ENCODE measurements at places on chromosomes 7 and 10.

DNA sequence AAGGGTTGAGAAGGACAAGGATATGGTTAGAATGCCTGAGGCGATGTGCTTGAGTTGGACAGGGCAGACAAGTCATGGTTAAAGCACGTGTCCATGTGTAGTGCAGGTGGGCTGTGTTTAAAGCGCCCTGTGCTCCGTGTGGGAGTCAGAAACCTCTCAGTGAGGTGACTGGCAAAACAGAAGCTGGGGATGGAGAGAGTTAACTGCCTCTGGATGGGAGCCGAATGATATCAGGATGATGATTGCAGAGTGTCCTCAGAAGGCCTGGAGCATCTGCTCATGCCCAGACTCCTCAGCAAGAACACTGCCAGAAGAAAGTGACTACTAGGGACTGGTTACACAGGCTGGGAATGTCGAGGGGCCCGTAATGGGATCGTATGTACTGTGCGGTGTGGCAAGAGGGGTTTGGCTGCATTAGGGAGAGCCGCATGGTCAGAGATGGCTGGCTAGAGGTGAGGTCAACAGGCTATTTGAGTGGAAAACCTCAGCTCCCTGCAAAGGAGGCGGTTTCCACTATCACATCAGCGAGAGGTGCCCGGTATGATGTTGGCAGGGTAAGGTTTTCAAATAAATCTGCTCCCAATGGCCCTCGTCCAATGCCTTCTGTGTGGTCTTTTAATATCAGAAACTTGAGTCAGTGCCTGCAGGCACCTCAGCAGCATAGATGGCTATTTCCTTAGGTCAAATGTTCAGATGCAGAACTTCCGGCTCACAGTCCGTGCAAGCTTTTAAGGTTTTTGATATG lies 26.1 kb upstream of the MRC1 start:
- no peak for DNase-seq

DNA sequence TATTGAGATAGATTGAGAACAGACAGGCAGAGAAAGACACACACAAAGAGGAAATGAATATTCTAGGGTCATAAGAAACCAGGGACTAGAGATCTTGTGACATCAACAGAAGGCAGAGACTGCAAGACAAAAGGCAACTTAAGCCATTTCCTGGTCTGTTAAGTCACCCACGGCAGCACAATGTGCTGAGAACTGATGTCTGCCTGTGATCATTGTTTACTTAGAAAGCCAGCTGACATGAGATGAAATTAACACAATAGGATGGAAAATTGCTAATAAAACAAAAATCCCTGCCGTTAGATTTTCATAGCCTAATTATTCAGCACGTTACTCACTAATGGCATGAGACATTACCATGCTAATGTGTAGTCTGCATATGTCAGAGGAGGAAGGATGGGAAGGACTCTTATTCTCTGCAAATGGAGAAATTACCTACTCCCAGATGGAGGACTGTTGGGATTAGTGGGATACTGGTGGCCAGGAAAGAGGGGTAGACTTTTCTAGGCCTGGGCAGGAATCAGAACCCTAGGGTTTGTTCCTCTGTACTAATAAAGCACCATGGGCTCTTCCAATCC lies 191.3 kb upstream of the PODXL start:
- DNase-seq, result no peak

DNA sequence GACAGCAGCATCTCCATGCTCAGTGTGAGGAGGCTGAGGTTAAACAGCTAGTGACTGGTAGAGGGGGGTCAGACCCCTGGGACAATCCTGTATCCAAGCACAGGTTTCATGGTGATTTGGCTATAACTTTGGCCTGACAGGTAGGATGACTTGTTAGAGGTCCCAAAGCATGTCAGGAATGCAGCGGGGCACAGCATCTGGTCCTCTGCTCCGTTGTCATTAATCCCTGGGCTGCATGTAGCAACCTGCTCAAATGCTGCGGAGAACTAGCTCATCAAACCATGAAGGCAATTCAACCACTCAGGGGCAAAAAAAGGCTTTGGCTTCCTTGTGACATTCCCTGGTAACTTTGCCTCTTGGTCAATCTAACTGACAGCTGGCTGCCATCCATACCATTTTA lies 26.8 kb downstream of the WNT2 start:
- no peak for DNase-seq

GRCh38 chr7:81457852-81458522 lies 311.9 kb downstream of the HGF start:
- no peak for DNase-seq

DNA sequence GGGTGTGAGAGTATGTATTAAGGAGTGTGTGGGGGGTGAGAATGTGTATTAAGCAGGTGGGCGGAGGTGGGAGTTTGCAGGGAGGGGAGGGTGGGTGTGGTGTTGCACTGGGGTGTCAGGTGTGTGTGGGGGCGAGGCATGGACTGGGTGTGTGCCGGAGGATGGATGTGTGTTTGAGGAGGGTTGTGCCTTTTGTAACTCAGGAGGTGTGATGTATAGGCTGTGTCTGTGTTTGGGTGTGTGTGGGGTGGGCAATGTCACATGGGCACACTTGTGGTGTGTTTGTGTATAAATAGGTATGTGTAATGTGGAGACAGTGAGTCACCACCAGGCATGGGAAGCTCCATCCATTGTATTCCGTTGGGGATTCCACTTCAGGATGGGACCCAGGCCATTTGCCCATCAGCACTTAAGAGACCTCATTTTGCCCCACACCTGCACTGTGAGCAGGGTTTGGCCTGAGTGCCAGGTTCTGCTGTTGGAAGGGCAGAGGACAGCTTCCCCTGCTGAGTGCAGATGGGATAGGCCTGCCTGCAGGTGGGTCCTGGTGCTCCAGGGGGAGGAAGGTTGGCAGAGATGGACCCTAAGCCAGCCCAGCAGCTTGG lies 5.8 kb downstream of the UNC5B start:
- no peak for DNase-seq

DNA sequence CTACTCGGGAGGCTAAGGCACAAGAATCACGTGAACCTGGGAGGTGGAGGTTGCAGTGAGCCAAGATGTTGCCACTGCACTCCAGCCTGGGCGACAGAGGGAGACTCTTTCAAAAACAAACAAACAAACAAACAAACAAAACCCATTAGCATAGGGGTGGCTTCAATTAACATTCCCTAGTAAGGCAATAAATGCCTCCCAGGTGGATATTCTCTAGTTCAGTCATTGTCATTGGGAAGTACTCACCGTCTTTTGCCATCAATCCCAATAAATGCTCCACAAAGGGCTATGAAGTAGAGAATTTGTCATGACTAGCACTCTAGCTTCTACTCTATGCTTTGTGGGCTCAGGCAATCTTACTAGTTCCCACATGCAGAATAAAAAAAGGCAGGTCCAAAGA lies 11.7 kb upstream of the TMEM254 start:
- no peak for DNase-seq

GRCh38 chr7:8035647-8036518 lies 67.3 kb downstream of the GLCCI1 start:
- no peak for DNase-seq

DNA sequence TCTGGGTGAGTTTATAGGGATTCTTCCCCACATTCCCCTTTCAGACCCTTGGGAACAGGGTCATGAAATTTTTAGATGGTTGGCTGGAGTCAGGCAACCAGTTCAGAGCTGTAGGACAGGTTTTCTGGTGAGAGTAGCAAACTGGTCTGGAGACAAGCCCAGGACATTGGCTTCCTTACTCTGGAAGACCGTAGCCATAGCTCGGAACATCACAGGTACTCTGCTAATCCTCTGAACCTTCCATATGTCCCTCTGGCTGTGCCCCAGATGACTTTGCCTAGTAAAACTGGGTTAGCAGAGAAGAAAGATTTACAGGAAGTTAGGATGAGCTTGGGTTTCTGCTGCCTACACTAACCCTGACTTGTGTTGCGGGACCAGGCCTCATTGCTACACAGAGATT lies 104.5 kb upstream of the MKLN1 start:
- no peak for DNase-seq

DNA sequence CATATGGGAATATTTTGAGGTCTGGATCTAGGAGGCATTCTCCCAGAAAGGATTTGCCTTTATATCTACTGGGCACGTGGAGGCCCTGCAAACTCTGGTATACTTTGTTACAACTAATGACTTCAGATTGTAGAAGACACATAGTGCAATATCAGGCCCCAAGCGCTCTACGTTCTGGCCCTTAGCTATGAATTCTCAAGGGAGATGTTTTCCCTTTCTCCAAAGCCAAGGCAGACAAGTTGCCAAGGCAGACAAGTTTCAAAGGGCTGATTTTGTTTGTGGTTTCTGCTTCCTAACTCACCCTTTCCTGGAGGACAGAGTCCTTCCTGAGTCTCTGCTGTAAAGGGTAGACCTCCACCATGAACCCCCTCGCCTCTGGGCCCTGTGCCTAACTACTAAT lies 99.4 kb upstream of the CTTNBP2 start:
- no peak for DNase-seq

DNA sequence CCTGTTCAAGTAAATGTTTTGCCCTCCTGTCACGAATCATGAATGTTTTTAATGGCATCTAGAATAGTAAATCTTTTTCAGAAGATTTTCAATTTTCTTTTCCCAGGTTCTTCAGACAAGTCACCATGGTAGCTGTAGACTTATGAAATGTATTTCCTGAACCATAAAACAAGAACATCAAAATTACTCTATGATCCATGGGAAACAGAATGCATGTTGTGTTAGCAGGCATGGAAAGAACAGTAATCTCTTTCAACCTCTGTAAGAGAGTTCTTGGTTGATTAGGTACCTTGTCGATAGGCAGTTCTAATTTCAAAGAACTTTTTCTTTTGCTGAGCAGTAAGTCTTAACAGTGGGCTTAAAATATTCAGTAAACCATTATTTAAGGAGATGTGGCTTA lies 17.6 kb downstream of the AKR1C1 start:
- DNase-seq, result no peak
